ENCODE measurements at places on chromosomes 6 and 20.

DNA sequence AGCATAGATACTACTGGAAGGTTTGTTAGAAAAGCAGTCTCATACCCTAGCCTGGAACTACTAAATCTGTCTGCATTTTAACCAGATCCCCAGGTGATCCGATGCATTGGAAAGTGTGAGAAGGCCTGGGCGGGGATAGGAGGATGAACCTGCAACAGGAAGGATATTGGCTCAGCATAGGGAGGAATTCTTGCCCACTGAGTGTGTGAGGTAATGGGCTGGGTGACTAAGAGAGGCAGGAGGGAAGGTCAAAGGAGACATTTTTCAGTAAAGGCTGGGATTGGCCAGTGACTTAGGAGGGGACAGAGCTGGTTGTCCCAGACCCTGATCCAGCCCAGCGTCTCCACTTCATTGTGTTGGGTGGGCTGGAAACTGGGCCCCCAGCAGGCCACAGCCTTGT, 191.0 kb upstream of the LRFN2 start:
- no peak for DNase-seq

GRCh38 chr20:472889-473292, 10.6 kb upstream of the TBC1D20 start:
- no peak for DNase-seq

DNA sequence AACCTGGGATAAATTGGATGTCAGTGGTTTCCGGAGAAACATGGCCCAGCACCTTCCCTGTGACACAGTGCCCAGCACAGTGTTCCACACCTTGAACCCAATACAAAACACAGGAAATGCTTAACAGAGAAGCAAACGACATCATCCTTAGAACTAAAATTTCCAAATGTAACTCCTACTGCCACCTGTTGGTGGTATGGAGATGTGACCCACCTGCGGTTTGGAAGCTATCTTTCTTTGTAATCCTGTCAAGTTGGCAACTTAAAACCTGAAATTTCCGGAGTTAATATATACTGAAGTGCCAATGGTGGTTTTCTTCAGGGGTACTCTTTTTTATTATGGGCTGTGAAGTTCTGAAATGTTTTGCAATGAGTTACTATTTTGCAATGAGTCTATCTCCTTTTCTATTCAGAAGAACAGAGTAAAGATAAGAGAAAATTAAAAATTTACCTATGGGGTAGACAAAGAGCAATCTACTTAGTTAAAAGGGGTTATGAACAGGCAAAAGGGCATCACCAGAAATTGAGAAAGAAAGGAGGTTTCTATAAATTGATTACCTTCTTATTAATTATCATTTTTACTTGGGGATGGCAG, 658.8 kb downstream of the PTPRT start:
- no peak for DNase-seq

GRCh38 chr20:38217791-38218565, 42.6 kb downstream of the KIAA1755 start:
- no peak for DNase-seq

DNA sequence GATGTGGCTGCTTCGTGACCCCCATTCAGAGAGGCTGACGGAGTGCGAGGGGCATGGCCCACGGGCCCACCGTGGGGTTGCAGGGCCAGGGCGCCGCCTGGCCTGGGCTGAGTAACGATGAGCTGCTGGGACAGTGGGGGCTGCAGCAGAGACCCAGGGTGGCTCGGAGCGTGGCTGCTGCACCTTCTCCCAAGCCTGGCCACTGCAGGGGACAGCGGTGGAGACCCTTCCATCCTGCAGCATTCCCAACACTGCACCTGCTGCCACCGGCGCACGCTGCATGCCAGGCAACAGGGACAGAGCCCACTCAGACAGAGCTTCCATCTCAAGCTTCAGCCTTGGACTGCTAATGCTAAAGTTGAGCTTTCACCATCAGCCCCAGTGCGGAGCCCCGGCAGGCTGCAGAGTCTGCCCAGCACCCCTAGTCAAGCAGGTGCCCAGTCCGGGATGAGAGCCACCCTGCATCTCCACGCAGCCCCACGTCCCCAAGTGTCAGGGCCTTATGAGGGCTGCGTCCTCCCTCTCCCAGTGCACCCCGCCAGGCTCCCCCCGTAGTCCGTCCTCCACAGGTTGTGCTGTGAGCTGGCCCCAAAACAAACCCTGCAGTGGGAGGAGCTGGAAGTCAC, 89.4 kb upstream of the AFDN start:
- no peak for DNase-seq

GRCh38 chr6:137389150-137389704, 105.0 kb downstream of the OLIG3 start:
- DNase-seq, result no peak

DNA sequence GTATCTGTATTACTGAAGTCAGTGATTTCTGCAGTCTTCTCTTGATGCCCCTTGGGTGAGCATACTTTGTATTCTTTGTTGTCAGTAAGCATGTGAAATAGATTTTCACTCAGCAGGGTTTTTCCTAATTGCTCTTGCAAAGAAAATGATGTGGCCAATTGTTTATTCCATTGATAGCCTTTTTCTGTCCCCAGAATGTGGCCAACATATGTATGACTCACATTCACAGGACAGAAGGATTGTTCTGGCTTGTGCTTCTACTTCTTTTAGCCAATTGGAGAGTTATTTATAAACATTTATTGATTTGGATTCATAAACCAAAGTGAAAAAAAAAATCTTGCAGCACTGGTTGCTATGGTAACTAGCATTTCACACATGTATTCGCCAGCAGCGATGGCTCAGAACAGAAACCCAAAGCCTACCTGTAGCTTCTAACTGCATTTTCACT, 54.4 kb upstream of the RBM24 start:
- no peak for DNase-seq

DNA sequence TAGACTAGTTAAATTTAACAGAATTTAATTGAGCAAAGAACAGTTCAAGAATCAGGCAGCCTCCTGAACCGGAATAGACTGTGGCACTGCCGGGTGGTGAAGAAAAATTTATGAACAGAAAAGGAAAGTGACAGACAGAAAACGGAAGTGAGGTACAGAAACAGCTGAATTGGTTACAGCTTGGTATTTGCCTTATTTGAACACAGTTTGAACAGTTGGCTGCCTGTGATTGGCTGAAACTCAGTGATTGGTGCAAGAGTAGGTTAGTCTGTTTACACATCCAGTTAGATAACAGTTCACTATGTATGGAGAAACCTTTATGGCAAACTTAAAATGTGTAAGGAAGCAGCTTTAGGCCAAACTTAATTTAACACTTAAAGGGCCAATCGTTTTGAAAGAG, 116.0 kb upstream of the CITED2 start:
- DNase-seq, result no peak

DNA sequence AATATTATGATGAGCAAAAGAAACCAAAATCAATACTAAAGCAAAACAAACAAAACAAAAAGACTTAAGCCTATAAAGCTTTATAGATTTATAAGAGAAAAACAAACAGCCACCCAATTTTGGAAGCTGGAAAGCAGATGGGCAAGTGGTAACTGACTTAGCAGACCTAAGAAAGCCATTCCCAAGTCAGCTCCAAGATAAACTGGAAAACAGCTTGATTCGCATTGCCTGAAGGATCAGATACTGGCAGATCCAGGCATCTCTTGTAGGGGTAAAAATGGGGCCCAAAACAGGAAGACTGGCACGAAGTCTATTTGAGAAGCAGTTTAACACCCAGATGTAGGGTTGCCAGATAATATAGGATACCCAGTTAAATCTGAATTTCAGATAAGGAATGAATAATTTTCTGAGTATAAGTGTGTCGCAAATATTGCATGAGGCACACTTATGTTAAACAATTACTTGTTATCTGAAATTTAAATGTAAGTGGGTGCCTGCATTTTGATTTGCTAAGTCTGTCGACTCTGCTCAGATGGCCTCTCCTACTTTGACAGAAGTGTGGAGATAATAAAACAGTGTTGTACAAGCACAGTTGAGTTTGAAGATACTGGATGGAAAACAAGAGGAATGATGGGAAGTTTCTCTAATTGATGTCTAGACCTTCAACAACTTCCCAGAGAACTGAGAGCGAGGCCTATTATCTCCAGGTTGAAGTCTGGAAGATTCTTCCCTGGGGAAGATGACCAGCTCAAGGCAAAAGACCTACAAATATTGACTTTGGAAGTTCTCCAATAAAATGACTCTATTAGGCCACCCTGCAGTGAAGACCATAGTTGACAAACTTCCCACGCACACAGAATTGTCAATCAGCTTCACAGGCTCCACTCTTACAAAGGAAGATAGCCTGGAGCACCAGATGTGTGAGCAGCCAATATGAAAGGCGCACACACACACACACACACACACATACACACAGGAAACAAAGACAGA, 113.4 kb downstream of the FAM50B start:
- DNase-seq, result no peak

DNA sequence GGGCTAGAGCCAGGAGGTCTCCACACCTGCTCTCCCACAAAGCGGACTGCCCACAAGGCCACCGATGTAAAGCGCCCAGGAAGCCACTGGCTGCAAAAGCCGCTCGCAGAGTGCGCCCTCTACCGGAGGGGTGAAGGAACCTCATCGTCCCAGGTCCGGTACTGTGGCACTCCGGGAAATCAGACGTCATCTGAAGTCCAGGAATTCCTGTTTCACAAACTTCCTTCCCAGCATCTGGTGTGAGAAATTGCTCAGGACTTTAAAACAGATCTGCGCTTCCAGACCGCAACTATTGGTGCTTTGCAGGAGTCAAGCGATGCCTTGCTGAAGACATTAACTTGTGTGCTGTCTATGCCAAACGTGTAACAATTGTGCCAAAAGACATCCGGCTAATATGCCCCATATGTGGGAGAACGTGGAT, 115.1 kb upstream of the ARID1B start:
- no peak for DNase-seq
